ENCODE measurements at places on chromosomes 16 and 17. TPM values are rescaled to one million over a fixed set of nuclear protein-coding genes. Genes with fewer than 3 reads are reported as not detected.

KRTAP4-6 gene
- polyA plus RNA-seq: not detected

TNFSF13 gene
- 35.9 TPM for polyA plus RNA-seq

ZNF750 gene
- polyA plus RNA-seq: 9.5 TPM

CARD14 gene
- 10.5 TPM for polyA plus RNA-seq

ODAD4 gene
- 0.81 TPM for polyA plus RNA-seq

TBX6 gene
- 2.1 TPM for polyA plus RNA-seq

CLEC10A gene
- 2.2 TPM for polyA plus RNA-seq

CDC42EP4 gene
- 38.3 TPM for polyA plus RNA-seq

GGT6 gene
- polyA plus RNA-seq: 4.4 TPM

CBLN1 gene
- not detected for polyA plus RNA-seq

STAT3 gene
- 31.3 TPM for polyA plus RNA-seq

PIRT gene
- polyA plus RNA-seq: 0.06 TPM

DPEP2 gene
- 0.61 TPM for polyA plus RNA-seq

ESRP2 gene
- 36.9 TPM for polyA plus RNA-seq

MARCHF10 gene
- polyA plus RNA-seq: not detected

AATK gene
- polyA plus RNA-seq: 3.1 TPM

MT1G gene
- polyA plus RNA-seq: 4,171 TPM

CDH1 gene
- 63.3 TPM for polyA plus RNA-seq

PRAC2 gene
- polyA plus RNA-seq: not detected

CCDC200 gene
- polyA plus RNA-seq: not detected

GINS2 gene
- 2.9 TPM for polyA plus RNA-seq

SMIM22 gene
- 1,027 TPM for polyA plus RNA-seq

P2RX1 gene
- polyA plus RNA-seq: 0.92 TPM

DOC2A gene
- polyA plus RNA-seq: not detected

CACNG3 gene
- polyA plus RNA-seq: not detected

ZKSCAN2 gene
- 0.81 TPM for polyA plus RNA-seq

TBC1D3E gene
- not detected for polyA plus RNA-seq

TBC1D26 gene
- polyA plus RNA-seq: 0.05 TPM

NUPR1 gene
- polyA plus RNA-seq: 126 TPM

KRTAP2-3 gene
- not detected for polyA plus RNA-seq

MRPL10 gene
- 69.7 TPM for polyA plus RNA-seq

RAB26 gene
- 63.4 TPM for polyA plus RNA-seq

SP6 gene
- polyA plus RNA-seq: 0.38 TPM

GCGR gene
- polyA plus RNA-seq: not detected

CACNG4 gene
- 3.1 TPM for polyA plus RNA-seq

CCL16 gene
- polyA plus RNA-seq: not detected

TP53TG3B gene
- not detected for polyA plus RNA-seq

ST6GALNAC1 gene
- 72.8 TPM for polyA plus RNA-seq

VASN gene
- polyA plus RNA-seq: 5.1 TPM

PLD6 gene
- polyA plus RNA-seq: 3.0 TPM

UMOD gene
- 0.25 TPM for polyA plus RNA-seq

NAGS gene
- 1.4 TPM for polyA plus RNA-seq

DHRS7C gene
- polyA plus RNA-seq: not detected

CACNG5 gene
- polyA plus RNA-seq: not detected
